ENCODE measurements at places on chromosomes 7 and 10.

DNA sequence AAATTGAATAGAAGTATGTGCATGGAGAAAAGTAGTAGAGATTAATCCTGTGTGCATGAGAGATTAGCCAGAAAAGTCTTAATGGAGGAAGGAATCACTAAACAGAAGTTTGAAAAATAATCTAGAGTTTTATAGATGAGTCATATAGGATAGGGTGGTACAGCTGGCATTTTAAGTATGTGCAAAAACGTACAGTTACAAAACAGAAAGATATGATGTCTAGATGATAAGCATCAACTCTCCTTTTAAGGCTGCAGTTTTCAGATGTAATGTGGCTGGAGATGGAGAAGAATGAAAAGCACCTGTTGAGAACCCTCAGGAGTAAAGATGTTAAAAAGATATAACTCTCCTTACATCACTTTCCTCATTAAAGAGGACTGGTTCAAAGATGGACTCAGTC is 271.3 kb downstream of the STK31 start:
- DNase-seq = peak; percentile 26

GRCh38 chr7:116145245-116145852 is 65.0 kb upstream of the TES start:
- peak; percentile 34 for DNase-seq

DNA sequence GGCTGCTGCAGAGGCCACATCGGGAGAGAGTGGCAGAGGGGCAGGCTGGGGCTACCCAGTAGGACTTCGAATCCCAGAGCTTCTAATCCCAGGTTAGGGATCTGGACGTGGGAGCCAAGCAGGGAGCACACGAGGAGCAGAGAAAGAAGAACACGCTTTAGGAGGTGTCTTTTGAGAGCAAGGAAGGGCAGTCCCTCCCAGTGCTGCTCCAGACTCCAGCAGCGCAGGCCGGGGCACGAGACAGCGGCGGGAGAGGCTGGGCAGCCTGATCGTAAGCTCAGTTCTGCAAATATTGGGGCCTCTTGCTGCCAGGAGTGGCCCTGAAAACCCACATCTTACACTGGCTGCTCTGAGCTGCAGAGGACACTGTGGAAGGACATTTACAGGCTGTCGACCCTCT is 75.9 kb downstream of the HIPK2 start:
- DNase-seq = no peak

- no peak for DNase-seq
These were observed 263.2 kb downstream of the FZD1 start for GRCh38 chr7:91527460-91527859.

DNA sequence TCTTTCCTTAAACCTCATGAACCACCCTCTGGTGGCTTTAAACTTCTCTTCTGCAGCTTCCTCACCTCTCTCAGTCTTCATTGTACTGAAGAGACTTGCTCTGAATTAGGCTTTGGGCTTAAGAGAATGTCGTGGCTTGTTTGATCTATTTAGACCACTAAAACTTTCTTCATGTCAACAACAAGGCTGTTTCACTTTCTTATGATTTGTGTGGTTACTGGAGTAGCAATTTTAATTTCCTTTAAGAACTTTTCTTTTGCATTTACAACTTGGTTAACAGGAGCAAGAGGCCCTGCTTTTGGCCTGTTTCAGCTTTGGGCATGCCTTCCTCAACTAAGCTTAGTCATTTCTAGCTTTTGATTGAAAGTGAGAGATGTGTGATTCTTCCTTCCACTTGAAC is 38.1 kb upstream of the CDHR3 start:
- DNase-seq = no peak

GRCh38 chr10:114172216-114172615 is 1.8 kb downstream of the CCDC186 start:
- DNase-seq = peak; percentile 17

DNA sequence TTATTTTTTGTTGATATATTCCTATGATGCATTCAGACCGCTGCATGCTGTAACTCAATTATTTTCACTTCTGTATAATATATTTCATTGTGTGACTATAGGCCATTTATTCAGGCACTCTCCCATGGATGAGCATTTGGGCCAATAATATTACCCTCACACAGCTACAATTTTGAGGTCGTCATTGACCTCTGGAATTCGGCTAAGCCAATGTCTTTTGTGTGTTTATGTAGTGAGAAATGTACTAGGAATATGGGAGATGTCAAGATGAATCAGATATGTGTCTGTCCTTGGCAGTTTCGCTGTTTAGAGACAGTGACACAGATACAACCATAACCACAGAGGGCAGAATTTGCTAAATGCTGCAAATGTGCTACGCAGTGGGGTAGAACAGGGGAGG is 474.2 kb downstream of the ADRA2A start:
- no peak for DNase-seq

- DNase-seq = peak; percentile 74
These were observed 14.0 kb downstream of the DNAJB12 start for GRCh38 chr10:72340510-72341261.

- DNase-seq = peak; percentile 73
These were observed 856 bp downstream of the ARHGAP21 start for GRCh38 chr10:24722676-24723385.

DNA sequence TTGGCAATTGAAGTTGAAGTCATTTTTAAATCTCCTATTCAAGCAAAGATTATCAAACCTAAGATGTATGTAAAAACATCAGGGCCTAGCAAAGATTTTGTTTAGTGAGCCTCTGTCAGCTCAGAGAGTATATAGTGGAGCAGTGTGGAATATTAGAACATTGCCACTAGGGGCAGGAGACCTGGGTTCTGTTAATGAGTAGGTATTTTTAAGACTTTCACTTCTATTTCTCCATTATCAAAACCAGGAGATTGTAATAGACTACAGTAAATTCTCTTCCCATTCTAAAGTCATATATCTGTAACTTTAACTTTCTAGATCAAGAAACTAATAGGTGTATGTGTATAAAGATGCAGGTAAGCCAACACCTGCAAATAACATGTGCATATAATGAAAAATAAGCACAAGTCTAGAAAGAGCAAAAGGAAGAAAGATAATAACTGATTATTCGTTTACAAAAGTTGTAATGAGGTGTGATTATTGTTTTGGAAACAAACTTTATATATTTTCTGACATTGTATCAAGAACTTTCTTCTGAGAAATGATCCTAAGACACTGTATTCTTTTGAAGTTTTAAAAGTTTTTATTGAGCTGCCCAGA is 64.4 kb downstream of the KCND2 start:
- DNase-seq = peak; percentile 7

DNA sequence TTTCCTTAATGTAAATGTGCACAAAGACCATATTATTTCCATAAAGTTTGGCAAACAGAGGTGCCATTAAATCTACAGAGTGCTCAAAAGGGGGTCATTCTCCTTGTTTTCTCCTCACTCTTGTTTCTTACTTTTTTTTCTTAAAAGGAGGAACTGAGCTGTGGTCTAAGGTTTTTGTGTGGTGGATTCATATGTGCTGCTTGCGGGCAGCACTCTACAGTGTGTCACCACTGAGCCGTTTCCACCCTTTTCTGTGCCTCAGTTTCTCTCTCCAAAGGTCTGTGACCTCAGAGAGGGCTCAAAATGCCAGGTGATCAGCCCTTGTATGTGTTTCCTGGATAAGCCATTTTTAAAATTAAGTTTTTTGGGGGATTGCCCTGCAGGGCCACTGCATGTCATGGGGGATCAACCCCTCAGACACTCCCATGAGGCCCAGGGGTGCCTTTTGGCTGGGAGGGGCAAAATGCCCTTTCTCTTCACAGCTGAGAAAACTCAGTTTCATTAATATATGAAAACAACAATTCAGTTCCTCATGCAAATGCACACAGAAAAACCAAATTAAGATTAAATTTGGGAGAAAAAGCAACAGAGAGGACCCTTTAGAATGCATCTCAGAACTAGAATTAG is 56.9 kb upstream of the VOPP1 start:
- DNase-seq = no peak

GRCh38 chr7:55265836-55266642 is 99.1 kb upstream of the LANCL2 start:
- no peak for DNase-seq

GRCh38 chr7:65269150-65269856 is 104.4 kb upstream of the ZNF92 start:
- peak; percentile 52 for DNase-seq

GRCh38 chr7:138304071-138304320 is 156.1 kb upstream of the TRIM24 start:
- DNase-seq = no peak

GRCh38 chr7:37920849-37921805 is 687 bp downstream of the EPDR1 start:
- no peak for DNase-seq

GRCh38 chr10:132065491-132066105 is at the start of gene JAKMIP3:
TSS of gene JAKMIP3 (plus strand) at chr10:132065946. CDS start at chr10:132104809, 38,863 bp downstream.
- peak; percentile 85 for DNase-seq

DNA sequence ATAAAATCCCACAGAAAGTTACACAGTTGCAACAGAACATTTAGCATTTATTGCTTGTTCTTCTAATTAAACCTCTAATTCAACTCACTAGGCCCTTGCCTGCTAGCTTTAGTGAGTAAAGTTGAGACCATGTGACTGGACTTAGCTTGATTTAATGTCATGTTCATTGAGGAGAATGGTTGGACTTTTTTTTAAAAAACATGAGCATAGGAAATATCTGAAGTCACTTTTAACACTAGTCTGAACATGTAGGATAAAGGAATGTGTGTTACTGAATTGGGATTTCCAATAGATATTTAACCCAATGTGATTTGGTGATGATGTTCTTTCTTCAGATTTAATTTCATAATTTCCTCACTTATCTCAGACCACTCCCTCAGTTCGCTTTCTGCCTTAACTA is 24.6 kb upstream of the GLCCI1 start:
- no peak for DNase-seq

DNA sequence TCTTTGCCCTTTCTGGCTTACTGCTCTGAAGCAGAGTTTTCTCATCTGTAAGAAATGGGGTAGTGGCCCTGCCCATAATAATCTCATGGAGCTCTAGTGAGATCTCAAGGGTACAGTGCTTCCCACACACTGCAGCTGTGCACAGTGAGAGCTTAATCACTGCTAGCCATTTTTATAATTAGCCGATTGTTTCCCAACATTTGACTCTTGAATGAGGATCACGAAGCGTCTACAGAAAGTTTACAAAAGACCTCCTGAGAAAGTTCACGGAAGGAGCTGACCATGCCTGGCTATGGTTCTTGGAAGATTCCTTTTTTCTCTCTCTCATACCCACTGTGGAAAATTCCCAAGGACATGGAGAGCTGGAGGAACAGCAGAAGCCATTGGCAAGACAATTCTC is 70.4 kb downstream of the FAM171A1 start:
- no peak for DNase-seq

GRCh38 chr7:140564643-140565042 is 76.0 kb downstream of the DENND2A start:
- DNase-seq = peak; percentile 24

GRCh38 chr7:30804078-30804661 is 33.0 kb downstream of the MINDY4 start:
- peak; percentile 97 for DNase-seq

GRCh38 chr10:15571575-15571974 is 148.1 kb downstream of the ITGA8 start:
- peak; percentile 23 for DNase-seq

DNA sequence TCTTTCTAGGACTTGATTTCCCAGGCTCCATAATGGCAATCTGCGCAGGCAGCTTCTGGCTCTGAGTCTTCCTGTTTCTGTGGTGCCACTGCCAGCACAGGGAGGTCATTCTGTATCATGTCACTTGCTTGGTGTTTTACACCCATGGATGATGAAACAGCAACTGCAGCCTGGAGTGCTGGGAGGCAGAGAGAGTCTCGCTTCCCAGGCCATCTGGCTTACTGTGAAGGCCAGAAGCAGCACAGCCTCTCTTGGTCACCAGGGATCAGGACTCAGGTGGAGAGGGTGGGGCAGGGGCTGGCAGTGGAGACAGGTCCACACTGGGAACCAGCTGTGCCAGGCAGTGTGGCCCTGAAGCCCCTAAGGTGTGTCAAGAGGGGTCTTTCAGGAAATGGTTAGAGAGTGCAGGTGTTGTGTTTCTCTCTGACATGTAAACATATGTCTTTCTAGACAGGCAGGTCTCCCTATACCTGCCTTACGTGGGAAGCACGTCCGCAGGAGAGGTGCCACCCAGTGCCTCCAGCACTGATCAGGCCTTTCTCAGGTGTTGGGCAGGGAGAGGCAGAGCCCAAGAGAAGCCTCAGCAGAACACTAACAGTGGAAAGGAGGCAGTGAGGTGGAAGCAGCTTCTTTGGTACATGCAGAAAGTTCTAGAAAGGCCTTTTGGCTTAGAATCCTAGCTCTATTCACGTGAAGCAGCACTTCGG is 71.4 kb downstream of the INSIG1 start:
- DNase-seq = no peak

DNA sequence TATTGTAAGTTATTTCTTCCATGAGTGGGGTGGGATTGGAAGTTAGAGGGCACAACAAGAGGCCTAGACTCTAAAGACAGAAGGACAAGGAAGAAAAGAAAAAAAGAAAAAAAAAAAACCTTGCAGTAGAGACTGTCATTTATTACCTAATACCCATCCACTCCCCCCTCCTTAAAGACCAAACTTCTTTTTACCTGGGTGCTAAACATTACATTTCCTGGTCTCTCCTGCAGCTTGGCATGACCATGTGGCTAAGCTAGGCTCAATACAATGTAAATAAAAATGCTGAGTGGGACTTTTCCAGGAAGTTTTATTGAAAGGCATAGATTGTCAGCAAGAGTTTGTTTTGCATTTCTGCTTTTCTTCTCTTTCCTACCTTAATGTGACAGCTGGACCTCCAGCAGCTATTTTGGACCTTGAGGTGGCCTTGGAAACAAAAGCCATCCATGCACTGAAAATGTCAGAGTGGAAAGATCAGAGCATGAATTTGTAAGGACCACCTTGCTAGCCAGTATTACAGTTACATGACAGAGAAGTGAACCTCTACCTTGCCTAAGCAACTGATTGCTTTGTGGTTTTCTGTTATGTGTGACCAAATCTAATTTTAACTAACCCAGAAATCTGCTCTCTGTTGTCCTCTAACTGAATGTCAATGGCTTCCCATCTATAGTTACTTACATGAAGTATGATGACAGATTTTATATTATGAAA is 81.3 kb upstream of the SFMBT2 start:
- DNase-seq = no peak

GRCh38 chr7:109094-109493 is 83.3 kb upstream of the FAM20C start:
- DNase-seq = no peak

- DNase-seq = peak; percentile 74
These were observed 870 bp downstream of the FZD1 start for GRCh38 chr7:91264924-91265681.

GRCh38 chr7:123864966-123865365 is 20.0 kb downstream of the HYAL4 start:
- no peak for DNase-seq

- DNase-seq = no peak
These were observed 180.7 kb upstream of the KLF14 start for GRCh38 chr7:130914554-130915294.

GRCh38 chr7:68559518-68559917 is 1038.8 kb upstream of the AUTS2 start:
- no peak for DNase-seq

DNA sequence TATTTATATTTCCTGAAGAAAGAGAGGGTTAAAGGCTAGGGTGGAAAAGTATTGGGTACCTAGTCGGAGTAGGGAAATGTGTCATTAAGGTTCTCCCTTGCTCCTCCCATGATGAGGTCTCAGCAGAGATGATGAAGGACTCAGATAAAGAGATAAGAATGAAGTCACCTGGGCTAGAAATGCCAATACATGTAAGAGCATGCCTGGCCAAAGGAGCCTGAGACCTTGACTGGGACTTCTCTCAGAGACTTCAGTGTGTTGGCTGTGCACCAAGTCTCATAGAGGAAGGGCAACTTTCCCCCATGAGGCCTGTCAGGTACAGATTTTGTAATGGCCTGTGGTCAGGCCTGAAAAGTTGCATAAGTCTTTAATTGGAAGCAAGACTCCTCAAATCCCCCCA is 361.0 kb upstream of the CDC14C start:
- no peak for DNase-seq

GRCh38 chr7:35037211-35037525 is at the start of gene DPY19L1:
TSS of gene DPY19L1 (minus strand) at chr7:35037485. CDS start at chr7:35037394, 91 bp downstream.
- DNase-seq = no peak

All from ELR (cell line).